Activated effector memory CD4-positive, alpha-beta T cell treated with Interleukin-2 at 50 U/mL for 16 hours (primary cell): ENCODE measurements at places on chromosomes 3 and 15.

GRCh38 chr3:139122612-139123011 lies 77.9 kb upstream of the PRR23C start:
- DNase-seq: no peak

GRCh38 chr3:56075089-56075488 lies 393.2 kb downstream of the ERC2 start:
- no peak for DNase-seq

- DNase-seq: no peak
These were observed 19.6 kb upstream of the OR5K4 start for GRCh38 chr3:98333989-98334606.

DNA sequence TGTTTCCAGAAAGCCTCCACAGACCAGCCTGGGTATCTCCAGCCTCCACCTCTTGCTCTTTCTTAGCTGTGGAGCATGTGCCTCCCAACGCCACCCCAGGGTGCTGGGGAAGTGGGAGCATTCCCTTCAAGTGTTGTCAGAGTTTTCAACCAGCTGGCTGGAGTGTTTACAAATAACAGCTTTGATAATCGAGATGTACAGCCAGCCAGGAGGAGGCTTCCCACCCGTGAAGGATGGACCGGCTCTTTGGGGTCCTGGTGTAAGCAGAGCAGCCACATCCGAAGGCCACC lies 8.5 kb upstream of the OXTR start:
- no peak for DNase-seq

DNA sequence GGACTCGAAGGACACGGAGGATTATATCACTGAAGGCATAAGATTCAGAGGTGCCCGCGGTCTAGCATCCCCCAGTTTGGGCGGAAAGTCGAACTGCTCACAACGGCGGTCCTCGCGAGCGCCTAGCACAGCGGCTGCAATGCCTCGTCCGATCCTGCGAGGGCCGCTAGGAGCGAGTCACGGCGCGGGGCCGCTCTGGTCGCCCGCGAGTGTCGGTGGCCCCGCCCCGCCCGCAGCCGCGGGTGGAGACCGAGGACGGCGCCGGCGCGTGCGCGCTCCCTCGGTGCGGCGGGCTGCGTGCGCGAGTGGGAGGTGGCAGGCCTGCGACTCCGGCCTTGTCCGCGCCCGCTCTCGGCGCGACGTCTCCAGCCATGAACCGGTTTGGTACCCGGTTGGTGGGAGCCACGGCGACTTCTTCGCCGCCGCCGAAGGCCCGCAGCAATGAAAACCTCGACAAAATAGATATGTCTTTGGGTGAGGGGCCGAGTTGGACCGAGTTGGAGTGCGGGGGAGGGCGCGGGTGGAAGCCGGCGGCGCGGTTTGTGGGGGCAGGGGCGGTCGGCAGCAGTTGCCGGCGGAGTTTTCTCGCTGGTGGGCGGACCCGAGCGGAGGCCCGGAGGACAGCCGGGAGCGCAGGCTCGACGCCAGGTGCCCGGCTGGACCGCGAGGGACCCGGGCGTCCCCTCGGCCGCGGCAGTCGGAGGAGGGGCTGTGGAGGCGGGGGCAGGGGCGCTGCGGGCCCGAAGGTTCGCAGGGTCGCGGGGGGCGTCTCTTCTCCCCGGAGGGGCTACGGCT lies at the start of gene FYTTD1:
Gene FYTTD1 (plus strand): TSS at position 283 of the 795 bp plus-strand sequence. CDS start 89 bp downstream, at position 372.
- DNase-seq: peak; percentile 86

DNA sequence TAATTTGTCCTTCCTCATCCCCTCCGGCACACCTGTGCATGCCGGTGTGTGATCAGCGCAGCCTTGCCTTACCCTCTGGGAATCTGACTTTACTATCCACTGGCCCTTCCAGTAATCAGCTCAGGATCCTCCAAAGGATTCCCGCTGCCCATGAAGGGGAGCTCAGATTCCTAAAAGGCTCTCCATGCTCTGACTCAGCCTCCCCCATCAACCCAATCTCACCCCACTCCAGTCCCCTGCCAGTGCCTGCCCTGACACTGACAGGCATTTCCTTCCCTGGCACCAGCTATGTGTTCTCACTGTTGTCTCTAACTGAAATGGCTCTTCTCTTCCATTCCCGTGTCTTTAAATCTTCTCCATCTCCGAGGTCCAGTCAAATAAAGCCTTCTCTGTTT lies 7.3 kb upstream of the BCL2A1 start:
- no peak for DNase-seq

- DNase-seq: no peak
These were observed 294.8 kb downstream of the NR2F2 start for GRCh38 chr15:96625256-96625655.

DNA sequence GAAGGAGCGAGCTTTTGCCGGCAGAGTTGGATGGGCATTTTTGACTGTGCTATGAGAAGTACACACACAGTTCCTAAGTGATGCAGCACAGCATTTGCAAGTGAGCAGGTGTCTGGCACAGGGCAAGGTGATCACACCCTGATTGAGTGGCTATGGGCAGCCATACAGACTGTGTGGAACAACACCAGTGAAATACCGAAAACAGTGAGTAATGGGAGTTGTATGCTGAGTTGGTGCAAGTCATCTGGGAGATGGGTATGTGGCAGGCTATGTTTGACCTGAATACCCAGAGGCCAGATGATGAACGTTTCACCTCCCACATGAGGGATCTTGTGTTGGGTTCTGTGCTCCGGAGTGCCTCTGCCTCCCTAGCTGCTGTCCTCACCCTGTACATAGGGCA lies 53.5 kb upstream of the TIPARP start:
- DNase-seq: no peak

DNA sequence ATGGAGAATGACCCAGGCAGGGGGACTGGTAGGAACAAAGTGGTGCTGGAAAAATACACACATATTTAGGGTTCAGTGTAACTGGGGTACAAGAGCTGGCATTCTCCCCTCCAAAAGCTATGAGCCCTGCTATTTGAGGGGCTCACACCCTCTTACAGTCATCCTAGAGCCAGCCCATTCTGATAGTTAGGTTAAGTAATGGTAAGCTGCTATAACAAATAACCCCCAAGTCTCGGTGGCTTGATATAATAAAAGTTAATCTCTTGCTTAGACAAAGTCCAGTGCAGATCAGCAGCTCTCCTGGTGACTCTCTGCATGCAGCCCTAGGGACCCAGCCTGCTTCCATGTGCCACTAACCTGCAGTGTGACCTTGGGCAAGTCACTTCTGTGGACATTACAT lies 234.9 kb upstream of the HES1 start:
- DNase-seq: no peak

GRCh38 chr3:129605203-129605921 lies 1.1 kb downstream of the PLXND1 start:
- peak; percentile 50 for DNase-seq

DNA sequence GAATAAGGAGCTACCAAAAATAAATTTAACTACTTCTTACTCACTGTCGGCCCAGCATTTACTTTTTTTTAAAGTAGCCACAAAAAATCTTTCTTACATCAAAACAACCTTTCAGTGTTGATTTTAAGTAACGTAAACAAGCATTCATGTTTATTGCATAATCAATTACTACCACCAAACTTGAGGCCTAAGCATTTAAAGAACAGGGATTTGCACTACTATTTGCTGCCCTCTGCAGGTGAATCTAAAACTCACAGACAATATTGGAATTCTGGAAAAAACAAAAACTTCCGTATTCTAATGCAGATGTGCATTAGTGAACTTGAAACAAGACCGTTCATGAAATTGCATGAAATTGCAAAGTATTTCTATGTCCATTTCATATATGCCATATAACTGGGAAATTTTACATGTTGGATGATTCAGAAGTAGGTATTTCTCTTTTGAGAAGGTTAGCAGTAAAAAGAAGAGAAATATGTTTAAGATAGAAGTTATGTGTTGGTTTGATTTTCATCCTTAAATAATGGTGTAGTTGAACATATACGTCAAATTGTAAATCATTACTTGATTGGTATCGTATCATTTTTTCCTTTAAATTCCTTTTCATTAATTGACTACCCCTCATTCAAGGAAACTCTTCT lies 55.6 kb downstream of the CGGBP1 start:
- DNase-seq: no peak

- no peak for DNase-seq
These were observed 7.8 kb upstream of the CTDSPL start for GRCh38 chr3:37853691-37854413.

- DNase-seq: no peak
These were observed 329.3 kb downstream of the TBL1XR1 start for GRCh38 chr3:176867681-176868663.

- no peak for DNase-seq
These were observed 607.5 kb upstream of the NAALADL2 start for GRCh38 chr3:174251681-174252080.

DNA sequence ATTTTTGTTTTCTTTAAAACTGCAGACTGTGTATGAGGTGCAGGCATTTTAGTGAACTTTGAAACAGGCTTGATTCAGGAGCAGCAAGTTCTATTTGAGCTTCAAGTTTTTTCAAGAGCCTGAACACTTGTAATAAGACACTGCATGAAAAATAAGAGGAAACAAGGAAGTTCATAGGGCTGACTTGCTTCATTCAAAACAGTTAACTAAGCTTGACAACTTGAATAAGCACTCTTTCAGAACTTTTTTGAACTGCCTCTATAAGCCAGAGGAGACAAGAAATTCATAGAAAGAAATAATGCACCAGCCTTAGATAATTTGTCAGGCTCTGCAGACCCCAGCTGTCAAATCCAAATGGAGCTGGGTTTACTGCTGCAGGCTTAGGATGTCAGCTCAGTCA lies 130.2 kb downstream of the SSR3 start:
- no peak for DNase-seq

GRCh38 chr3:128784232-128784631 lies 58.2 kb downstream of the RAB7A start:
- peak; percentile 29 for DNase-seq

- no peak for DNase-seq
These were observed 66.4 kb upstream of the TRA2B start for GRCh38 chr3:186004209-186004608.

GRCh38 chr3:186932281-186933181 lies 2.2 kb downstream of the ST6GAL1 start:
- DNase-seq: no peak

GRCh38 chr3:188581792-188582191 lies 427.8 kb downstream of the LPP start:
- no peak for DNase-seq

DNA sequence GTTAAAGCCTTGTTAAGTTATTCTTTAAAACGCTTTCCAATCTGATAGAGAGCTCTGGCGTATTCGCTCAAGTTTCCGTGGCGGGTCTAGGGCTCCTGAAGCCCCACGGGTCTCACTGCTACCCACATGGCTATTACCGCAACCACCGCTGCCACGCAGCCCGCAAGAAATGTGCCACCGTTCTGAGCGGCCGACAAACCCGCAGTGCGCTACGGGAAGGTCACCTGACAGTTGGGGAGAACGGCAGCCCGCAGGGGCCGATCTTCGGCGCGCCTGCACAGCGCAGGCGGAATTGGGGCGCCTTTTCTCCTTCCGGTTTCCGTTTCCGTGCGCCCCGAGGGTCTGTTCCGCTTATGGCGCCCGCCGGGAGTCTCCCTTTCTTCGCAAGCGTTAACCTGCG lies 76.6 kb upstream of the SNRPN start:
- no peak for DNase-seq

DNA sequence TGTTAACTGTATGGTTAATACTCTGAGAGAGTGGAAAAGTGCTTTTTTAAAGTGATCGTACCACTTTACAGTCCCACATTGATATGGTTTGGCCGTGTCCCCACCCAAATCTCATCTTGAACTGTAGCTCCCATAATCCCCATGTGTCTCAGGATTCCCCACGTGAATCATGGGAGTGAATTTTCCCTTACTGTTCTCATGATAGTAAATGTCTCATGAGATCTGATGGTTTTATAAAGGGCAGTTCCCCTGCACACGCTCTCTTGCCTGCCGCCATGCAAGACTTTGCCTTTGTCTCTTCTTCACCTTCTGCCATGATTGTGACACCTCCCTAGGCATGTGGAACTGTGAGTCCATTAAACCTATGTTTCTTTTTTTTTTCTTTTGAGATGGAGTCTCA lies 109.2 kb downstream of the TCF12 start:
- DNase-seq: no peak

- no peak for DNase-seq
These were observed 144.6 kb downstream of the VGLL4 start for GRCh38 chr3:11499144-11499543.

GRCh38 chr3:17119201-17120072 lies 234.7 kb downstream of the PLCL2 start:
- no peak for DNase-seq

DNA sequence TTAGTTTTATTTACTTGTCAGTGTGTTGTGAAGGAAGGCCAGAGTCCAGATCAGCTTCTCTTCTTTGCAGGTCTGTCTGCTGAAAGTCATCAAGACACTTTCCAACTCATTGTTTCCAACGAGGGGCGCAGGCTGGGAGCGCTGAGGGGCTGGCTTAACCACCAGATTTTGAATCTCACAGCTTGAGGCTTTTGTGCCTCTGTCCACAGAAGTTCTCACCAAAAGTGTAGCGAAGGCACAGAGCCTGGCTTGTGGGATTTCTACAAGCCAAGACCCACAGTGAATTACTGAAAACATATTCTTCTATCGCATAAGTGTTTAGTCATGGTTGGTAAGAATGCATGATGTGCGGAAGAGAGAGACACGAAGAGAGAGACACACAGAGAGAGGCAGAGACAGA lies 35.2 kb downstream of the BHLHE40 start:
- no peak for DNase-seq

DNA sequence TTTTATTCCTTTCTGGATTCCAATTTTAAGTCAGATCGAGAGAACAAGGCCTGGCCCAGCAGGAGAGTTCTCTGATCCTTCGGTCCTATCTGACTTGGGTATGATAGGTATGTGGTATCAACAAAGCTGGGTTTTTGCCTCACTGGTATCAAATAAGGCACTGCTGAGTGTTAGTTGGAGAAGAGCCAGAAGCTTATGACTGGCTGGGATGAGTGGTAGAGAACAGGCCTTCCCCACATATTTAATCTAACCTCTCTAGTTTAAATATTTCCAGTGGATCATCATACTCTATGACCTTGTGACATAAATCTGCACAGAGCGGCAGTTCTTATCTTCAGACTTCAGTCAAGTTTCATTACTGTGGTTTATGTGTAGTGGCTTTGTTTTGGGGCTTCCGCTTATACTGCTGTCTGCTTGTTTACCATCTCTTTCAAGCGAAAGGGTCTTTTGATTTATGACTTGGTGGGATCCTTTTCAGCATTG lies 164.5 kb downstream of the PTPRG start:
- DNase-seq: no peak

DNA sequence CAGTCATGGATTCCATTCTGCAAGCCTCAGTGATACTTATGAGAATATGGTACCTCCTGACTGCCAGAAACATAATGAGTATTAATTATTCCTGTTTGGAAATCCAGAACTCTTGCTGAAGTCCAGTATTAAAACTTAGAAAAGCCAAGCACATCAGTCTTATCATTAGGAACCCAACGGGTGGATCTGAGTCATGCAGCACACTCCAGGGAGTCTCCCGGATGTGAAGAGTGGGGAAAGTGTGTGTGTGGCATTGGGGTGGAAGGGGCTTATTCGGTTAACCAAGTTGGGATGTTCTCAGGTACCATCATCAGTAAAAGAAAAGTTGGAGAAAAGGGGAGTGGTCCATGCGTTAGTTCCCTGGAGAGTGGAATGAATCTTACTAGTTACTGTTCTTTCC lies 181.1 kb downstream of the PLCL2 start:
- no peak for DNase-seq

- no peak for DNase-seq
These were observed 41.4 kb downstream of the UBE2E2 start for GRCh38 chr3:23244324-23245041.

GRCh38 chr15:92997821-92998220 lies 91.2 kb downstream of the RGMA start:
- DNase-seq: no peak
